ENCODE measurements at places on chromosomes 4 and X. TPM values are rescaled to one million over a fixed set of nuclear protein-coding genes. Genes with fewer than 3 reads are reported as not detected.

METTL14 gene
- total RNA-seq, result 46.4 TPM

ERCC6L gene
- total RNA-seq, result 0.16 TPM

DNA sequence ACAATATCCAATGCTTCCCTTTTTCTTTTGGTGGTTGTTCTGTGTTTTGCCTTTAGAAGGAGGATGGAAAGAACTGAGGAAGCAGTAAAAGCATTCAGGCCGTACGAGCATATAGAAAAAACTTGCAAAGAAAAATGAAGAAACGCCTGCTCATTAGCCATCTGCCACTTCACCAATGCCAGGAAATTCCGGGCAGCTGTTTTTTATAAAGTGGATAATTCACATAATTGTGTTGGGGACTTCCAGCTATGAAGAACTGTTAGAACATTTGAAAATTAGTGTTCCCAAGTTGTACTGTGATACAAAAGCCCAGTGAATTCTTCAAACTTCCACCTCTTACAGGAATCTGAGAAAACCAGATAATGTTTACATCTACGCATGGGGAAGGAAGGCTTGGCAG lies 11.7 kb downstream of the RELL1 start:
- no peak for DNase-seq

GRCh38 chr4:8855818-8856245 lies 15.8 kb downstream of the HMX1 start:
- peak; percentile 68 for DNase-seq

DNA sequence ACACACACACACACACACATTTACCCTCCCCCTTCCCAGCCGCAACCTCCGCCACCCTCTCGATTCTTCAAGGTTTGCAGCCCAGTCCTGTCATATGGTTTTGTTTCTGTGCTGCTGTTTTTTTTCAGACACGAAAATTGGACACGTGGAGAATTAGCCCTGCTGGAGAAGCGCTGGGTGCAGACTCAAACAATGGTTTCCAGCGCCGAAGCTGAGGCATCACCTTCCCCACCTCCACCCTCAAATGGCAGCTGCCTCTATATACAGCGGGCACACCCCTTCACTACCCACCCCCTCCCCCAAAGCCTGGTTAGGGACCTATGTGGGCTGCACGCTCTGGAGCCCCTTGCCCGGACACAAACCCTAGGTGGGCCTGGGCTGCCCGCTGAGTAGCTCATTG lies 87.9 kb downstream of the BCOR start:
- DNase-seq, result no peak

- DNase-seq, result no peak
These were observed 53.5 kb upstream of the SPANXN3 start for GRCh38 chrX:143570782-143571181.

GRCh38 chr4:121155893-121156292 lies 8.2 kb downstream of the TNIP3 start:
- no peak for DNase-seq

- no peak for DNase-seq
These were observed 151.1 kb upstream of the MAMLD1 start for GRCh38 chrX:150211988-150212387.

- no peak for DNase-seq
These were observed 342.8 kb downstream of the RAPGEF2 start for GRCh38 chr4:159445692-159446091.

GRCh38 chr4:11451716-11452115 lies 23.0 kb upstream of the HS3ST1 start:
- DNase-seq, result no peak
